RWPE1 (cell line): ENCODE measurements at places on chromosomes 11 and 22.

DNA sequence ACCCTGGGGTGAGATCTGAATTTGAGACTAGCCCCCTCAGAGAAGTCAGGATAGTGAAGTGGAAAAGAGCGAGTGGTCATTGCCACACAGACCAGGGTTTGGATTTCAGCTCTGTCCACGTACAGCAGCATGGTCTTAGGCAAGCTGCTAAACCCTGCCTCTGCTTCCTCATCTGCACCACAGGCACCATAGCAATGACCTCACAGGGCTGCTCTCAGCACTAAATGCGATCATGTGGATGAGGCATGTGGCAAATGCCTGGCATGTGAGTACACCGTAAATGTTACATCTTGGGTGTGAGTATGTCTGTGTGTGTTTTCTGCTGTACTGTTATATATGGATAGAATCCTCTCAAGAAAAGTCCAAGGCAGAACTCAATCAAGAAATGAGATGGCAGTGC is 15.8 kb downstream of the NAV2 start:
- DNase-seq = no peak

- no peak for DNase-seq
Observed at GRCh38 chr11:64767344-64768299, 7.8 kb upstream of the PYGM start.

GRCh38 chr22:40206561-40206960 is 28.8 kb downstream of the TNRC6B start:
- no peak for DNase-seq

- DNase-seq = no peak
Observed at GRCh38 chr11:2734181-2735052, 34.6 kb upstream of the KCNQ1OT1 start.

DNA sequence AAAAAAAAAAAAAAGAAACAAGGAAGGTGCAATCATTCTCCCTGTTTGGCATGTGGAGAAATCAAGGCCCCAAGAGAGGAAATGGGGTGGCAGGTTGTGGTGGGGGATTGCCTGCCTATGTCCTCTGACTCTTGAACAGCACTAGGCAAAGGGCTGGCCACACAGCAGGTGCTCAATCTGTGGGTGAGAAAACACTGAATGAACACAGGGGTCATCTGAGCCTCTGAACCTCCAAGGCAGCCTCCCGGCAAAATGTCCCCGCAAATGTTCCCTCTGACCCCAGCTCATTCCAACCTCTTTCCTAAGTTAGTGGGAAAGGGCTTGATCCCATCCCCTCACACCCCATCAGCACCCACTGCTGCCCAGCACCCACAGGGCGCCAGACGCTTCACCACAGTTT is 4.6 kb downstream of the PLA2G6 start:
- no peak for DNase-seq

- DNase-seq = peak; percentile 14
Observed at GRCh38 chr11:7551571-7551970, 37.8 kb downstream of the PPFIBP2 start.

DNA sequence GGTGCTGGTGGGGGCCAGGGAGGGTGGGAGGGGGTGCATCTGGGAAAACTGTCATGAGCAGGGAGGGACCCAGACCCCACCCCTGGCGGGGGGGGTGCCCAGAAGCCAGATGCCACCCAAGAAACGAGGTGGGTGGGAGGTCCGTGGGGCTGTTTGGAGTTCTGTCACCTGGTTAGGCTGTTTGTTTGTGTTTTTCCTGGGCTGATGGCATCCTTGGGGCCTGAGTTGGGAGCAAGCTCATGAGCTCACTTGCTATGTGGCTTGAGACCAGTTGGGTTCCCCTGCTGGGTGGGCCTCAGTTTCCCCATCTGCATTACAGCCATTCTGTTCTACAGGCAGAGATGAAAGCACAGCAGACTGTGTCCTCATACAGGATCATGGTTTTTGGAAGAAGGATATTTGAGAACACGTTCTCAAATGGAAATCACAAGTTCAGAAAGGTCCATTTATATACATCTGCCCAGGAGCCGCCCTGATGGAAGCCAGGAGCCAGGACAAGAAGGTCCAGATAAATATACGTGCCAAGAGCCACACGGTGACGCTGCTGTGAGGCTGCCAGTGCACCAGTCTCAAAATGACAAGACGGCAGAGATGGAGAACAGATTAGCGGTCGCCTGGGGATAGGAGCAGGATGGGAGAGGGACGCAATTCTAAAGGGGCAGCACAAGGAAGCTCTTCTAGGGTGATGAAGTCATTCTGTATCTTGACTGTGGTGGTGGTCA is 312.9 kb downstream of the MN1 start:
- no peak for DNase-seq

GRCh38 chr22:50338042-50338573 is 5.0 kb upstream of the PPP6R2 start:
- no peak for DNase-seq

DNA sequence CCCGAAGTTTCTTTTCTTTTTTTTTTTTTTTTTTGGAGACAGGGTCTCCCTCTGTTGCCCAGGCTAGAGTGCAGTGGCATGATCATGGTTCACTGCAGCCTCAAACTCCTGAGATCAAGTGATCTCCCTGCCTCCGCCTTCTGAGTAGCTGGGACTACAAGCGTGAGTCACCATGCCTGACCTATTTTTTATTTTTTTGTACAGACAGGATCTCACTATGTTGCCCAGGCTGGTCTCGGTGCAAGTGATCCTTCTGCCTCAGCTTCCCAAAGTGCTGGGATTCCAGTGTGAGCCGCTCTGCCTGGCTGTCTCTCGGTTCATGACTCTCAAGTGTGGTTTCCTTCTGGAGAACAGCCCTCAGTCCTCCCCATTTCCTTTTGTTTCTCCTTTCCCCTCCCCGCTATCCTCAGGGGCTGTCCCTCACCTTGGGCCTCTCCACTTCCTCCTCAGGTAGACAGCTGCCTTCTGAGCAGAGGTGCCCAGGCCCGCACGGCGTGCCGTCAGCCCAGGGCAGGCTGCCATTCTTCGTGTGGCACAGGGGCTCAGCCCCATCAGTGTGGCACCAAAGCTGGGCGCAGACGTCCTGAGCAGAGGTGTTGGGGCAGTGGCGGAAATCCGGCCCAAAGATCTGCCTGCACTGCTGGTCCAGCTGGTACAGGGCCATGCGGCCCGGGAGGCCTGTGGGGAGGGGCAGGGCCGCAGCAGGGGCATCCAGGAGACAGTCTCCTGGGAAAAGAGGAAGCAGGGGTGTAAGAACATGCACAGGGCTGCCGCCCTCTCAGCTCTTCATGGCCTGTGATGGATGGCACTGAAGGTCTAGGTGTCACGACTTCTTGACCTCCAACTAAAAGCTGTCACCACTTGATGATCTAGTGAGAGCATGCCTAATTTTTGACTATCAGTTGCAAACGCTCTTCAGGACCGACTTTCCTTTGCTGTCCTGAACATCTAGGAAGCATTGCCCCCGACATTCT is 14.0 kb downstream of the ADAMTS8 start:
- DNase-seq = no peak

DNA sequence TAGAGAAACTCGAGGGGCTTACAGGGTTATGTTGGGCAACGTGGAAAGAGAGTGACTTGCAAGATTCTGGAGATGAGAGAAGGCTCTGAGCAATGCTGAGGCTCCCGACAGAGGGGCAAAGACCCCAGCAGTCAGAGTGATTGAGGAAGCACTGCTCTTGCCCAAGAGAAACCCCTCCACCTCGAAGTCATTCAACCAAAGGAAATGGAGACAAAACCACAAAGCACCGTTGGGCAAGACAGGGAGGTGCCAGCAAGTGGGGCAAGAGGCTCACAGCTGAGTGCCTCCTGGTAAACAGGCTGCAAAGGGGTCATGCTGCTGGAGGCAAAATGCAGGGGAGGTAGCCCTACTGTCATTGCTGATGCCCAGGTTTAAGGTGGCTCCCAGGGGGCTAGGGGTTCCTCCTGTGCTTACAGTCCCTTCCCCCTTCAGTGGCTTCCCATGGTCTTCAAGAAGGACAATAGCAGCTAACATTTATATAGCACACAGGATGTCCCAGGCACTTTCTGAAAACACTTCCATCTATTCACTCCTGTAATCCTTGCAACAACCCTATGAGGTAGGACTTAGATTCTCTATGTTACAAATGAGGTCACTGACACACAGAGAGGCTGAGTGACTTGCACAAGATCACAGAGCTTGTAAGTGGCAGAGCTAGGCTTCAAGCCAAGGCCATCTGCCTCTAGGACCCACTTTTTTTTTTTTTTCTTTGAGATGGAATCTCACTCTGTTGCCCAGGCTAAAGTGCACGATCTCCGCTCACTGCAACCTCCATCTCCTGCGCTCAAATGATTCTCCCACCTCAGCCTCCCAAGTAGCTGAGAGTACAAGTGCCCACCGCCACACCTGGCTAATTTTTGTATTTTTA is 18.1 kb upstream of the MYH9 start:
- DNase-seq = no peak

DNA sequence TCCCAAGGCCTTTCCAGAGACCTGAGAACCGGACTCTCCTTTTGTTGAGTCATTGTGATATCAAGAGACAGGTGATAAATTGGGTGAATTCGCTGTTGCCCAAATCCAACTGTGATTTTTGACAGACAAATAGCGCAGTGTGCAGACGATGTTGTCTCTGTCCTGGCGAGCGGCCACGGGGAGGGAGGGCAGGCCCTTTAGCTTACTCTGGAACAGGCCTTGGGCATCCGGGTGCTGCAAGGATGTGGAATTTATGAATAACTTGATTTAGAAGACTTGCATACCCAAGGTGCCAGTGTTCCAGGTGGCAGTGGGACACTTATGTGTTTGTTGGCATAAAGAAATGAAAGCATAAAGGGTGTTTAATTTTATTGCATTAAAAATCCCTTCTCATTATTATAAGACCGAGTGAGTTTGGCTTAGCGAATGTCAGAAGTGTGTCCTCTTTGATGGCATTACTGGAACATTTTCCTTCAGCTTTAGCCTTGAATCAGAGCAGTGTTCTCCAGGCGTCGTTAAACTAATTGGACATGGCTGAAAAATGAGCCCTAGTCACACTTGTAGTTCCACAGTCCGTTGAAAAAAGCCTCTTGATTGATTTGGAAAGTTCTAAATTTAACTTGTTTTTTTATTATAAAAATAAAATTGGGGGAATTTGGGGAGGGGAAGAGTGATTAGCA is 9.4 kb downstream of the LDLRAD3 start:
- DNase-seq = no peak

- no peak for DNase-seq
Observed at GRCh38 chr11:129733384-129733783, 82.3 kb upstream of the TMEM45B start.

- DNase-seq = no peak
Observed at GRCh38 chr11:129013737-129014475, 71.2 kb upstream of the TP53AIP1 start.

DNA sequence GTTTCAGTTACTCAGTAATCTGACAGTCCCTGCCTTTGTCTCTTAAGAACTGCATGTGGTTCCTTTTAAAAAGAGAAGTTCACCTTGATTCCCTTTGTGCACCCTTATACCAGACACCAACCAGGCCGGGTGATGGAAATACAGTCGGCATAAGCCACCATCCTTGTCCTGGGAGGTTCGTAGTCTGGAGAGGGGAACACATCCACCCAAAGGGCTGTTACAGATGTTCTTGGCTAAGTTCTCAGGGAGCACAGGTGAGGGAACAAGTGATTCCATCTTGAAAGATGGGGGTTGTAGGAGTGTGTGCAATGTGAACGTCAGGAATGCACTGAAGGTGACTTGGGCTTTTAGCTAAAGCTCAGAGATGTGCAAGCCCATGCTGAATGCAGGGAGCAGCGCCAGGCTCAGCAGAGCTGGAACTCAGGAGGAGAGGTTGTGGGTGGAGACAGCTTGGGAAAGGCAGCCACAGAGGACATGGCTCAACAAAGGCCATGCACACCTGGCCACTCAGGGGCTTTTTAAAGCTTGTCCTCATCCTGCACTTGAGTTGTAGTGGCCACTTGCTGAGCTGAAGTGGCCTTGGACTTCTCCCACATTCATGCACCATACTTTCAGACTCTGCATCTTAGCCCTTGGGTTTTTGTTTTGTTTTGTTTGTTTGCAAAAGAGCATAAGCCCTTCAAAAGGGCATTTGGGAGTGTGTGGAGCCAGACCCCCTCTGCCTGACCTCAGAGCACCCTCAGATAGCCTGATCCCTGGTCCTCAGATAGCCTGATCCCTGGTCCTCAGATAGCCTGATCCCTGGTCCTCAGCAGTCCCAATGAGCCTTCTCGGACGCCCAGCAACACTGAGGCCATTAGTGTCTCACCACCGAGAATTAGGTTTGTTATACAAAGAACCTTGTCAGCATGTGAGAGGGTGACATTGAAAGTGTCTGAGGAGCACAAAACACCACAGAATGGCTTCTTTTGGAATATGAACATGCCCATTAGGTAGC is 12.7 kb upstream of the TMA7B start:
- DNase-seq = no peak

DNA sequence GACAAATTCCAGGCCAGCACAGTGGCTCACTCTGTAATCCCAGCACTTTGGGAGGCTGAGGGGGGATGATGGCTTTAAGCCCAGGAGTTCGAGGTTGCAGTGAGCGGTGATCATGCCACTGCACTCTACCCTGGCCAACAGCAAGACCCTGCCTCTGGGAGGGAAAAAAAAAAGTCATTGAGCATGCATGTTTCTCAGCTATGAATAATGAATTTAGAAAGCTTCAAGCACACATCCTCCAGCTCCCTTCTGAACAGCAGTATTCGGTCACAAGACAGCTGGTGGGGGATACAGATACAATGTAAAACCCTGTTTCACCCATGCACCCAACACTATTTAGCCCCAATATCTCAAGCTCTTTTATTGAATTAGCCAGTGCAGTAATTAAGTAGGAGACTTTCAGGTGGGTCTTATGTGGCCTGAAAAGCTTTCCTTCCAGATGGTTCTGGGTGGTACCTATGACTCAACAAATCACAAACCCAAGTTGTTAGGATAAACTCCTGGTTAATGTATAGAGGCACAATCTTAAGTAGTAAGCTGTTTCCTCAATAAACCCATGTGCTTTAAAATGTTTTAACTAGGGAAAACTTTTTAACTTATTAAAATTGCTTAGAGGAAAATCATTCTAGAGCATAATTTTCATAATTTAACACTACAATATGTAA is 13.4 kb downstream of the PRDM10 start:
- DNase-seq = no peak

- DNase-seq = no peak
Observed at GRCh38 chr11:115333949-115334348, 170.3 kb downstream of the CADM1 start.

GRCh38 chr22:46060292-46061123 is 83.5 kb upstream of the WNT7B start:
- DNase-seq = no peak

- no peak for DNase-seq
Observed at GRCh38 chr11:131074573-131074972, 158.3 kb upstream of the SNX19 start.

DNA sequence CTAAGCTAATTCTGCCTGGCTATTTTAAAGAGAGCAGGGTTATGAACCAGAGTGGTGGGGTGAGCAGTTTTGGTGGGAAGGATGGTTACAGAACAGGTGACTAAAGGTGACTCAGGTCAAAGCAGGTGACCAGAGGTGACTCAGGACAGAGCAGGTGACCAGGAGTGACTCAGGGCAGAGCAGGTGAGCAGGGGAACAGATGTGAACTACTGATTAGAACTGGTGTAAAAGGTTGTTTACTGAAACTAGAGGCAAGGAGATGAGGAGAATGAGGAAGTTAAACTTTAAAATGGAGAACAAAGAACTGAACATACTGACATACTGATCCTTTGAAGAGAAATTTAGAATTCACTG is 15.4 kb upstream of the HYLS1 start:
- DNase-seq = no peak

GRCh38 chr11:32072872-32073643 is 17.8 kb upstream of the RCN1 start:
- DNase-seq = no peak
